Stimulated activated CD4-positive, alpha-beta T cell treated with anti-CD3 and anti-CD28 coated beads, Interleukin-15, amount 100 ng/mL, for 1 hour (primary cell): ENCODE measurements at places on chromosomes 6 and 20.

DNA sequence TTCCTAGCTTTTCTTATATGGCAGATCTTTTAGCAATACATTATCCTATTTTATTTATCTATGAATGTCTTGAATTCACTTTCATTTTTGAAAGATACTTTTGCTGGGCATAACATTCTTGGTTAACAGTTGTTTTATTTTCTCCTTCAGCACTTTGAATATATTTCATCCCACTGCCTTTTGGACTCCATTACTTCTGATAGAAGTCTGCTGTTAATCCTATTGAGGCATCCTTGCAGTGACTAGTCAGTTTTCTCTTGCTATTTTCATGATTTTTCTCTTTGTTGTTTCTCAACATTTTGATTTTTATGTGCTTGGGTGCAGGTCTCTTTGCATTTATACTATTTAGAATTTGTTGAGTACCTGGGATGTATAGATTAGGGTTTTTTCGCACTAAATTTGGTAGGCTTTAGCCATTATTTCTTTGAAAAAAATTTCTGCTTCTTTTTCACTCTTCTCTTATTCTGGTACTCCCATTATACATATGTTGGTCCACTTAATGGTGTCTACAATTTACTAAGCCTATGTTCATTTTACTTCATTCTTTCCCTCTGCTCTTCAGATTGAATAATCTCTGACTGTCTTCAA lies 53.2 kb downstream of the PHACTR3 start:
- no peak for DNase-seq

DNA sequence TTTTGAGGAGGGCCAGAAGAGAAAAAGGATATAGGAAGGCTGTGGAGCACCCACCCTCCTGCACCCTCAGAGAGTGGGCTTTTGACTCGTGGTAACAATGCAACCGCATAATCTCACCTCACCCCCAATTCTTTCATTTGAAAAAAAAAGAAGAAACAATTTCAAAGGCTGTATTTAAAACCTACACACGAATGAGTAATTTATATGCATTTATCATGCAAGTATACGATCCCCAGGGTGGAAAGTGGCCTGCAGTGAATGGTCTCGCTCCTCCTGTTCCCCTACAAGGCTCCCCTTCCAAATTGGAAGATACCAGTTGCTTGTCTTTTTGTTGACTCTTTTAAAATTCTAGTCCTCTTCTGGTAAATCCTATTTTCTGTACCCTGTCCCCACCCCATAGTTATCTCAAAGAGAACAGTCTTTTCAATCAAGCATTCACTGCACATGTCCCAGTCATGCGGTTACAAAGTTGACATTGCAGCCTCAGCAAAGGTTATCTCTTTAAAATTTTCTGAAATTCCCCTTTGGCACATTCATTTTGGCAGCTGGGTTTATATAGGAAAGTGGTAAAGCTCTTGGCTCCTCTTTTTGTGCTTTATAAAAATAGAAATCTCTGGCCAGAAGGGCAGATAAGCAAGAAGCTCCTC lies 110.6 kb downstream of the ARID1B start:
- DNase-seq: no peak

- no peak for DNase-seq
These were observed 44.6 kb upstream of the DDR1 start for GRCh38 chr6:30839671-30840070.

DNA sequence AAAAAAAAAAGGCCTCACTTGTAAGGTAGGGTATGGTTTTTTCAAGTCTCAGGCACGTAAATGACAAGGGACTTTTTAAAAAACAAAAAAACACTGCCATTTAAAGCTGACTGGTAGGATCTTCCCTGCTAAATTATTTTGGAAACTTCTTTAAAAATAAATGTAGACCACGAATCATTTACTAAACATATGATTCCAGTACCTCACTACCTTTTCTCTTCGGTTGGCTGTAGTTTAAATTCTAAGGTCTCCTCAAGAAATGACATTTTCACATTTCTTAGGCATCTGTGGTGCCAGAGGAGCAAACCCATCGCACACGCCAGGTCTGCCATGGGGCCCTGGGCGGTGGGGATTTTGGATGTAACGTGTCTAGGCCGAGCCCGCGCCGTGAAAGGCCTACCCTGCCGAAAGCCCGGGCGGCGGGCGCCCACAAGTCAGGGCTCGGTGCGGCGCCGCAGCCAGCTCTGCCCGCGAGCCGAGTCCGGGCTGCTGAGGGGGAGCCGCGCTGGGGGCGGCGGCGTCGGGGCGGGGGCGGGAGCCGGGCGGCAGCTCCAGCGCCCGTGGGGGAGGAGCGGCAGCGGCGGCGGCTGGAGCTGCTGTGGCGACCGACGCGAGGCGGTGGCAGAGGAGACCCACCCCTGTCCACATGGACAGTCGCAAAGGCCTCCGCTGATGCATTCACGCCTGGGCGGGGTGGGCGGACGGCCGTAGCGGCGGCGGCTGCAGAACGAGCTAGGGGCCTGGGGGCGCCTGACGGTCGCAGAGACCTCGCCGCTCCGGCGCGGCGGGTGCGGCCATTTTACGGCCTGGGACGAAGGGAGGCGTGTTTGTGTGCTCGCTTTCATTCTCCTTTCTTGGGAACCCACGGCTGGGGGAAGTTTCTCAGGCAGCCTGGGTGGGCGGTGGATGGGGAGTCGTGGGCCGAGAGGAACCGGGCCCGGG lies at the start of gene SENP6:
SENP6 (plus strand) TSS at position 577 of the 942 bp plus-strand sequence. CDS start 645 bp downstream, outside the sequence.
- peak; percentile 49 for DNase-seq

DNA sequence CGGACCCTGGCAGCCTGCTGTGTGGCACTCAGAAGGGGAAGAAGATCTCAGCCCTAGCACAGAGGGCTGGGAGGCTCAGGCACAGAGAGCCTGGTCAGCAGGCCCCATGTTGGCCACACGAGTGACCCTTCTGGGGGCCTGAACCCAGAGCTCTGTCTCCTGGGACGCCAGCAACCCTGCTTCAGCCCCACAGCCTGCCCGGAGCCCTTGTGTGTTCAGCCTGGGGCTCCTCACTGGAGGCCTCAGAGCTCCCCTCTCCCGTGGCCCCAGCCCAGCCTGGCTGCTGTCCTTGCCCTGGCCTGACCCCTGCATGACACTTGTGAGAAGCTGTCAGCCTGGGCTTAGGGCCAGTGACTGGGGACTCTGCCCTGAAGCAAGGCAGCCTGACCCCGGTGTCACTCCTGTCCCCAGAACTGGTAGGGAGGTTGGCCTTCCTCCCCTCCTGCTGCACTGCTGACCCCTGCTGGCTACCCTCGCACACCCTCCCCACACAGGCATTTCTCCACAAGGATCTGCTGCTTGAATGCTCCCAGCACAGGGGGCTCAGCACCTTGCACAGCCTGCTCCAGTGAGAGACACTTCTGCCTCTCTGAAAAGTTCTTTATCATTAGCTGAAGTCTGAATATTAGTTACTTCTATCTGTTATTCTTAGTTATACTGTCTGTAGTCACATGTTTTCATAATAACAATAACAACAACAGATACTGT lies 15.4 kb upstream of the IP6K3 start:
- no peak for DNase-seq

DNA sequence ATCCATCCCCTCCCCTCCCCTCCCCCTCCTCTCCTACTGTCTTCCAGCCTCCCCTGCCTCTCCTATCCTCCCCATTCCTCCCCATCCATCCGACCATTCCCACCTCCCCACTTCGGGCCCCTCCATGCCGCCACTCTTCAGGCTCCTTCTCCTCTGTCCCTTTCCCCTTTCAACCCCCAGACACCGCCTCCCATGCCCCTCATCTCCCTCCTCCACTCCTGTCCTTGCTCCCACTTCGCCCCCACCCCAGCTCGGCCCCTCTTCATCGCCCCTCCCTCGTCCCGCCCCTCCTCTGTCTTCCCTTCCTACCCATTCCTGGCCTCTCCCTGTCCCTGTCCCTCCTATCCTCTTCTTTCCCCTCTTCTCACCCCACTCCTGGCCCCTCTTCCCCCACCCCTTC lies 554 bp upstream of the CST3 start:
- no peak for DNase-seq

DNA sequence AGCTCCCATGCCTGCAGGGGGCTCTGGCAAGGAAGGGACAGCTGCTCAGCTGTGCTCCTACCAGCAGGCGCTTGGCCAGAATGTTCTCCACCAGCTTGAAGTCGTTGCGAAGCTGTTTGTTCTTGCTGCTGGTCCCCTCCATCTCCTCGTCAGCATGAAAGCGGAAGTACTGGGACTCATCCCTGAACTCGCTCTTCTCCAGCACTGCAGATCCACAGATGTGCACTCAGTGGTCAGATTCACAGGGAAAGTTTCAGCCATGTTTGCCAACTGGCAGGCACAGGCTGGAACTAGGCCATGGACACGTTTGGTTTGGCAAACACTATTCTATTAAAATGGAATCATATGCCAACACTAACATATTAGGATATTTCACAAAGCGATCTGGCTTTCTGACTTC lies 167.9 kb downstream of the PREX1 start:
- DNase-seq: no peak

GRCh38 chr20:46078954-46079353 lies 10.8 kb downstream of the NCOA5 start:
- no peak for DNase-seq

DNA sequence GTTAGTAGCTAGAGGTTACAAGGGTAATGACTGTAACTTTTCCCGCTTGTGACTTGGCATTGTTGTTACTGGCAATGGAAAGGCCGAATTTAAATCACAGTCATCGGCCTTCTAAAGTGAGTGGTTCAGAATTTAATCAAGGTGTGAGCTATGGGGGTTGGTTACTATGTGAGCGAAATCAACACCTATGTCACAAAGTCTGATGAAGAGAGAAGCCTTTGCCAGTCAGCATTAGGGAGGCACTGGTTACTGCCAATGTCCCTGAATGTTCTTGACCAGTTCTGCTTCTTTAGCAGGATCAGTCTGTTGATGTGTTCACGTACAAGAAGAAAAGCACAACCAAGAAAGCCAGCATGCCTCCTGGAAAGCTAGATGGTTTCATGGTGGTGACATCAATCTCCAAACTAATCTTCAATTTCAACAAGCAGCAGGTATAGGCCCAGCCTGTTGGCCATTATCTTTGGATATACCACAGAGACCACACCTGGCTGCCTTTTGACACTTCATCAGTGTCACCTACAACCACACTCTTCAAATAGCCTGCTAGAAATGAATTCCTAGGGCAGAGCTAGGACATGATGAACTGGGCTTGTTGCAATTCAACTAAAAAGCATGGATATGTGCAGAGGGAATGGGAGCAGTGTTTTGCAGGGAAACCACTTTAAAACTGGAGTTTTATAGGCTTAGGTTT lies 17.2 kb downstream of the SAMD5 start:
- no peak for DNase-seq

GRCh38 chr6:98539741-98540140 lies 294.6 kb upstream of the POU3F2 start:
- no peak for DNase-seq

- DNase-seq: no peak
These were observed 38.9 kb downstream of the FBXO9 start for GRCh38 chr6:53103993-53104675.

- no peak for DNase-seq
These were observed 23.1 kb downstream of the PHACTR2 start for GRCh38 chr6:143700684-143701348.

DNA sequence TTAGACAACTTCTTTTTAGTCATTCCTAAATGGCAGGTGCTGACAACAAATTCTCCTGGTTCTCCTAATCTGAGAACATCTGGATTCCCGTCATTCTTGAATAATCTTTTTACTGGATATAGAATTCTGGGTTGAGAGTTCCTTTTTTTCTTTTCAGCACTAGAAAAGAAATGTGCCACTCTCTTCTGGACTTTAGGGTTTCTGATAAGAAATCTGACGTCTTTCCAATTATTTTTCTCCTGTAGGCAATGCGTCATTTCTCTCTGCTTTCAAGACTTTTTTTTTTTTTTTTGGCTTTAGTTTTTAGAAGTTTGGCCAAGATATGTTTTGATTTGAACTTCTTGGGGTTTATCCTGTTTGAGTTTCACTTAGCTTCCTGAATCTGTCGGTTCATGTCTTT lies 66.1 kb upstream of the RNF24 start:
- DNase-seq: no peak

GRCh38 chr6:104789770-104790190 lies 69.9 kb downstream of the HACE1 start:
- DNase-seq: no peak
